ENCODE measurements at places on chromosomes 3 and 15.

GRCh38 chr3:194682189-194682693 is 3.4 kb upstream of the FAM43A start:
- no peak for DNase-seq

DNA sequence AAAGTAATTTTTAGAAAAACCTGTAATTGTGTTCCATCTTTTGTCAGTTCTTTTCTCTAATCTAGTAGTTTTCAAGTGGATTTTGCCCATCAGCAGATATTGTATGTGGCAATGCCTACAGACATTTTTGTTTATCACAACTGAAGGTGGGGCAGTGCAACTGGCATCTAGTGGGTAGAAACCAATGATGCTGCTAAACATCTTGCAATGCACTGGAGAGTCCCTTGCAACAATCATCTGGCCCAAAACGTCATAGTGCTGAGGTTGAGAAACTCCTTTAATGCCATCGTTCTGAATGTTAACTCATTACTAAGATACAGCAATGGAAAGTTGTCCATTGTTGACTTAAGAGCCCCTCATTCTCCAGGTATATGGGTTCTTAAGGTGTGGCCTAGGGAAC is 80.1 kb downstream of the BTD start:
- no peak for DNase-seq

DNA sequence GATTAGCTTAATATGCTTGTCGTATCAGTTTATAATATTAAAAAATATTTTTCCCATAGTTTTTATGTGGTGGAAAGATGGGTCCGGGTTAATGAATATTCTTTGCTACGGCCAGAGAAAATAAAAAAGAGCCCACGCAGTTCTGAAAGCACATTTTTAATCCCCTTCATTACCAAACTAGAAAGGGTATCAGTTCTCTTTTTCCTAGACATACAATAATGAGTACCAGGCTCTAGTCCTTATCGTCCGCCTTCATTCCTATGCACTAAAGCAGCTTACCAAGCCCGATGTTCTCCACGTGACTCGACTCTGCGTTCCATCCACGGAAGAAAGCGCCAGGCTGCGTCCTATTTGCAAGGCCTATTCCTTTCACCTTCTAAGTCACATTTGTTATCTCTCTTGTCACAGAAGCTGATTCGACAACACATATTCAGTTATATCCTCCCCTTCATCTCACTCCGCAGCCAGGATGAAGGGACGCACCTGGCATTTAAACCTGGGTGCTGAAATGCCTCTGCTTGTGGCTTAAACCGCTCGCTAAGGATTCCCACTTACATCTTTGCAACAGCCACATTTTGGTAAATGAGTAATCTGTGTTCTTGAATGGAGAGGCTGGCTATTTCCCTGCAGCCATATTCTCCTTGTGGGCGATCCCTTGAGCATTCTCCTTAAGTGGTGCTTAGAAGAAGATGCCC is 257.0 kb downstream of the CD47 start:
- DNase-seq = no peak

GRCh38 chr3:151631946-151632345 is 101.8 kb upstream of the AADACL2 start:
- no peak for DNase-seq

DNA sequence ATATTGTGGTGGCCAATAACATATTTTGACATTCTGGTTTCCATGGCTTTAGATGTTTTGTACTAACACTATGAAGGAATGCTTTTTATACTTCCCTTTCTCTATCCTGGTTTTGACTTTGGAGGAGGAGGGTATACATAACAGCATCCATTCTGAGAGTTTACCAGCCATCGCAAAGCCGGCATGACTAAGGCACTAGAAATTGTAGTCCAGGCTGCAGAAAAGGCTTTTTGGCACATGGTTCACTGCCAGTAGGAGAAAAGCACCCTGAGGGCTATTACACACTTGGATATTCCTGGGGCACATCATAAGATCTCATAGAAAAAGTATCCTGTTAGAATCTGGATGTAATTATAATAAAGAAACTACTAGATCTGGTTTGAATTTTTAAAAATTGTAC is 101.8 kb downstream of the STT3B start:
- no peak for DNase-seq

DNA sequence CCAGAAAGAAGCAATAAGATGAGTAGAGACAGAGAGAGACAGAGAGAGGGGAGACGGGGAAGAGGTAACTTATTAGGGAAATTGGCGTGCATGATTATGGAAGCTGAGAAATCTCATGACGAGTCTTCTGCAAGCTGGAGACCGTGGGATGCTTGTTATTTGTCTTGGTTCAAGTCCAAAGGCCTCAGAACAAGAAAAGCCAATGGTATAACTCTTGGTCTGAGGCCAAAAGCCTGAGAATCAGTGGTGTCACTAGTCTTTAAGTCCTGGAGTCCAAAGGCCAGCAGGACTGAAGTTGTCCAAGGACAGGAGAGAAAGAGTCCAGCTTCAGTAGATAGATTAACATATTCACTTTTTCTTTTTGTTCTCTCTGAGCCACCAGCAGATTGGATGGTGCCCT is 613.6 kb downstream of the CADM2 start:
- no peak for DNase-seq

- DNase-seq = peak; percentile 29
These were observed 13.4 kb downstream of the DHX36 start for GRCh38 chr3:154310840-154311239.

- no peak for DNase-seq
These were observed 121.6 kb downstream of the NFKBIZ start for GRCh38 chr3:101970905-101971304.

GRCh38 chr3:128193168-128193567 is 39.9 kb downstream of the EEFSEC start:
- DNase-seq = no peak

GRCh38 chr3:141816958-141817357 is 53.8 kb downstream of the GRK7 start:
- DNase-seq = peak; percentile 13

DNA sequence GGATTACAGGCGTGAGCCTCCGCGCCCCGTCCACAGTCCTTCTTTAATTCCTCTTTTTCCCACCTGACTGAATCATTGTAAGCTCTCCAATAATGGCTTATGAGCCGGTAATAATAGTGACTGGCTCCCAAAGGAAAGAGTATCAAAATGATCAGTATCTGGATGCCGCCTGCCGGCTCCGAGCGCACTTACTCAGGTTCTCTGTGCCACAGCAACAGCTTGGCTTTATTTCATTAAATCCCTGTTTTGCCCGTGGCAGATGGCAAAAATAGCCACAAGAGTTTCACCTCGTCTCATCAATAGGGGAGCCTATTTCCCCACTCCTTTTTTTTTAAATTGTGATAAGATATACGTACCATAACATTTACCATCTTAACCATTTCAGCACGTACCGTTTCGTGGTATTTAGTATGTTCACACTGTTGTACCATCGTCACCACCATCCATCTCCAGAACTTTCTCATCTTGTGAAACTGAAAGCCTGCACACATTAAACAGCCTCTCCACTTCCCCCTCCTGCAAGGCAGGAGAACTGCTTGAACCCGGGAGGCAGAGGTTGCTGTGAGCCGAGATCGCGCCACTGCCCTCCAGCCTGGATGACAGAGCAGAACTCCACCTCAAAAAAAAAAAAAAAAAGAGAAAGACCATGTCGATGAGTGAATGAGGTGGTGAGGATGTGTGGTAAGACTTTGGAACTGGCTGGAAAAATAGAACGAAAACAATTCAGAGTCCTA is 80.7 kb upstream of the DLG1 start:
- DNase-seq = no peak

DNA sequence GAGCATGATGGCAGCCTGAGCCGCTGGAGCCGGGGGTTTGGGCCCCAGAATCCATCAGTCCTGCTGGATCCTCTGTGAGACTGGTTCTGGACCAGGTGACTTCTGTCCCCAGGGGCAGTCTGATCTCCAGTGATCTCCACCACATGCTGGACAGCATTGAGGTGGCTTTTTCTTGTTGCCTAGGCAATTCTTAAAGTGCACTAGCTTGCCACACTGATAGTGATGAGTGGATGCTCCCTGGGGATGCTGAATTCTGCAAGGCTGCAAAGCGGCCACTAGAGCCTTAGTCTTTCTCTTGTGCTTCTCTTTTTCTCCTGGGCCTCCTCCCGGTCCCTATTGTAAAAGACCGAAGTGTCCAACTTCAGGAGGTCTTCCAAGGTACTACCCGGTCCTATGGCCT is 70.4 kb upstream of the ATP11B start:
- no peak for DNase-seq

DNA sequence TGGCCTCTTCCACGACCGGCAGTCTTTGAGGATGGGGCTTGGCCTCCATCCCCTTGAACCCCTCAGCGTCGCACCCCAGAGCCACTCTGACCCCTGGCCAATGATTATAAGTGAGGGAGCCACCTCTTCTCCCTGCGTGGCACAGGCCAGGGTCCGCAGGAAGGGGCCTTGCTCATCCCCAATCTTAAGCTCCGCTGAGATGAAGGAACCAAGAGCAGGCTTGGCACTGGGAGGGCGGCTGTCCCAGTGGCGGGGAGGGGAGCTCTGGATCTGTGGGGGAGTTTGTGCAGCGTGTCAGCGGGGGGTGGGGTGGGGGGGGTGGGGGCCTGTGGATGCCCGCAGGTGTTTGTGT is 13.8 kb upstream of the ADPGK start:
- no peak for DNase-seq

DNA sequence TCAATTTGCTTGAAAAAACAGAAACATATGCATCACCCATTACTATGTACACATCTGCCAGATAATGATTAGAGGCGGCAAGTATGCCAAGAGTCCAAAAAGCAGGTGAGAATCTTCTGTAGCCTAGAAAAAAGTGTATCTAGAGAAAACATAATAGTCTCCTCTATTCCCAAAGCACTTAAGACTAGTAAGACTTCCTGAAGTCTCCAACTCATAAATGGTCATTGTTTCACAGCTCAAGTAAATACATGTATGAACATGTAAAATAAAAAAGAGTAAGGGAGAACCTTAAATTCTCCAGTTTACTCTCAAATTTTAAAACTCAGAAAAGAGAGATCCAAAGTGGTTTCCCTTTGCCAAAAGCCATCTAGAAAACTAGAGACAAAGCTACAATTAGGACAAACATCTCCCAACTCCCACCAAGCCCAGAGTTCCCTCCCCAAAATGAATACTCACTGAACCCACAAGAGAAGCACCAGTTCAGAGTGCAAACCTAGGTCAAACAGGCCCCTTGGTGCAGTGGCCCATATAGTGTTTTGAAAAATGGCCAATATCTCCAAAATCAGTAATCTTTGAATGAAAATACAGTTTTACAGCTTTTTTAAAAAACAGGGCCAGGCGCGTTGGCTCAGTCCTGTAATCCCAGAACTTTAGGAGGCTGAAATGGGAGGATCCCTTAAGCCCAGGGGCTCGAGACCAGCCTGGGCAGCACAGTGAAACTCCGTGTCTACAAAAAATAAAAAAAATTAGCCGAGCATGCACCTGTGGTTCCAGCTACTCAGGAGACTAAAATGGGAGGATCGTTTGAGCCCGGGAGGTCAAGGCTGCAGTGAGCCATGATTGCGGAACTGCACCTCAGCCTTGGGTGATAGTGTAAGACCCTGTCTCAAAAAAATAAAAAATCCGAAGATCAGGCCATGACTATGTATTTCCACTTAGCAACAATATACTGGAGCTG is 11.0 kb upstream of the MAP4 start:
- DNase-seq = no peak
